ENCODE measurements at places on chromosomes 11 and 22. TPM values are rescaled to one million over a fixed set of nuclear protein-coding genes. Genes with fewer than 3 reads are reported as not detected.

Gene POLA2
- 18.4 TPM for total RNA-seq

DNA sequence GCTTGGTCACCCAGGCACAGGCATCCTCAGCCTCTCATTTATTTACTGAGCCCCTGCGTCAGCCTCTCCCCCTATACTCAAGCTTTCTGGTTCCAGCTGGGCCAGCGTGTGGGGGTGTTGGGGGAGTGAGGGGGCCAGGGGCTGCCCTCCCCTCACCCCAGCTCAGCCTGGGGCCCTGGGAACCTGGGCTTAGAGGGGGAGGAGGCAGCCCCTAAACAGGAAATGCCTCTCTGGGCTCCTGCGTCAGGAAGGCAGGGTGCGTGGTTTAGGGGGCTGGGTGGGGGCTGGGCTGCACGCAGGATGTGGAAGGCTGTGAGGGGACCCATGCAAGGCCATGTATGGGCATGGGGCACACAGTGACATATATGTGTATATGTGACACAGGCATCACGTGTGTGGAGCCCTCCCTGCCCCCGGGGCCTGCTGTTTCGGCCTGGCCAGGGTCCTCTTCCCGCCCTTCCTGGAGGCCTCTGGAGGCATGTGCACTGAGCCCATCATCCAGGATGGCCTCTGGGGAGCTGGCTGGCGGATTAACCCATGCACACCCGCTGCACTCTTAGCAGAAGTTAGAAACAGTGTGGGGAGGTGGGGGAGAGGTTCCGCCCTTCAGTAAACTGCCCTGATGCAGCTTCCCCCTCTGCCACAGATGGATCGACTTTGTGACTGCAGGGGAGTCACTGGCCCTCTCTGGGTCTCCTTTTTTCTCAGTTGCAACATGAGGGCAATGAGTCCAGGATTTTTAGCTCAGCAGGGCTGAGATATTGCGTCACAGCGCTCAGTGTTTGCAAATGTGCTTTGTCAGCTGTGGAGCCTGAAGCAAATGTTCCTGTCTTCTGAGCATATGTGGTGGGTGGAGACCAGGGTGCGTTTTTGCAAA lies 1.1 kb upstream of the CD248 start:
- peaks cover 30% of the 10 kb centered on the region for H3K4me1 ChIP-seq
- H3K27me3 ChIP-seq = peaks cover 3% of the 10 kb centered on the region

- DNase-seq = no peak
- no peaks in the 10 kb centered on the region for H3K36me3 ChIP-seq
- H3K27ac ChIP-seq = no peak overlapping the region
- no peaks in the 10 kb centered on the region for H3K4me1 ChIP-seq
These were observed 11.1 kb downstream of the OR5B3 start for GRCh38 chr11:58395581-58395980.

DNA sequence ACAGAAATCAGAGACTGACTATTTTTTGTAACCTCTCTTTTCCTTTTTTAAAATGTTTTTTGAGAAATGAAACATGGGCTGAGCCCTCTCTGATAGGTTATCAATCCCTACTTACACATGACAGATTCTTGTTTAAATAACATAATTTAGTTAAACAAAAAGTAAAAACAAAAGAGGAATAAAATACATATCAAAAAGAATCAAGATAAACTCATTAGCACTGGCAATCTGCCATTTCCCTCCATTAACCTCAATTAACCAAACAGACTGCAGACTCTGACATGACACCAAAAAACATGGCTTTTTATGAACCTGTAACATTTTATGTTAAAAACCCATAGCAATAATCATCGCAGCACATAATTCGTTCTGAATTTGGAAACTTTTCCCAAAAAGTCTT lies 284.4 kb upstream of the MTNR1B start:
- DNase-seq = no peak
- no peaks in the 10 kb centered on the region for H3K27me3 ChIP-seq
- H3K4me3 ChIP-seq = no peak overlapping the region
- peaks cover 9% of the 10 kb centered on the region for H3K4me1 ChIP-seq
- peaks cover 7% of the 10 kb centered on the region for H3K36me3 ChIP-seq

- H3K4me1 ChIP-seq = peaks cover 13% of the 10 kb centered on the region
- no peak overlapping the region for H3K4me3 ChIP-seq
- no peak overlapping the region for H3K27ac ChIP-seq
- peak; percentile 8 for DNase-seq
These were observed 34.8 kb upstream of the MYOD1 start for GRCh38 chr11:17684550-17684949.

- no peak overlapping the region for H3K4me3 ChIP-seq
- DNase-seq = no peak
- no peaks in the 10 kb centered on the region for H3K27me3 ChIP-seq
- no peaks in the 10 kb centered on the region for H3K4me1 ChIP-seq
- peaks cover 60% of the 10 kb centered on the region for H3K36me3 ChIP-seq
These were observed 11.8 kb downstream of the DGCR8 start for GRCh38 chr22:20091690-20092476.

All from type B pancreatic cell (in vitro differentiated cells).